Smooth muscle cell of the pulmonary artery (primary cell): ENCODE measurements at places on chromosomes 3 and 15. TPM values are rescaled to one million over a fixed set of nuclear protein-coding genes. Genes with fewer than 3 reads are reported as not detected.

The EID1 gene
- 160 and 187 TPM in 2 replicates for total RNA-seq

The RFX7 gene
- 8.1 and 8.4 TPM in 2 replicates for total RNA-seq

The CPNE9 gene
- total RNA-seq = not detected in 2 replicates

The AHSG gene
- not detected in 2 replicates for total RNA-seq

The STAC gene
- 23.2 and 28.2 TPM in 2 replicates for total RNA-seq

The PLSCR1 gene
- 25.6 and 26.6 TPM in 2 replicates for total RNA-seq

The SEMA3B gene
- total RNA-seq = 17.2 and 25.6 TPM in 2 replicates

The DOCK3 gene
- 0.26 and 0.30 TPM in 2 replicates for total RNA-seq

The CHRNB4 gene
- not detected in 2 replicates for total RNA-seq

The GHSR gene
- total RNA-seq = not detected in 2 replicates

The CNTN3 gene
- total RNA-seq = 7.0 and 98.8 TPM in 2 replicates

The IL12A gene
- 1.8 and 3.7 TPM in 2 replicates for total RNA-seq

The ITPKA gene
- 0.76 and 0.91 TPM in 2 replicates for total RNA-seq

The ROBO2 gene
- 0.43 and 1.4 TPM in 2 replicates for total RNA-seq

The ZNF106 gene
- total RNA-seq = 76.0 and 80.8 TPM in 2 replicates

The CGNL1 gene
- 5.3 and 8.0 TPM in 2 replicates for total RNA-seq

The WHAMM gene
- total RNA-seq = 4.2 and 5.3 TPM in 2 replicates

The KNG1 gene
- total RNA-seq = not detected in 2 replicates

The UBP1 gene
- 53.4 and 56.6 TPM in 2 replicates for total RNA-seq

The OGG1 gene
- total RNA-seq = 16.4 and 19.8 TPM in 2 replicates

The NANOGP8 gene
- not detected in 2 replicates for total RNA-seq

The OPA1 gene
- total RNA-seq = 59.9 and 68.7 TPM in 2 replicates

The SAMMSON gene
- total RNA-seq = not detected in 2 replicates

The TM4SF18 gene
- total RNA-seq = 0.07 and 0.72 TPM in 2 replicates

The CLDN11 gene
- 50.9 and 183 TPM in 2 replicates for total RNA-seq

The CPLX3 gene
- not detected in 2 replicates for total RNA-seq
